ENCODE measurements at places on chromosomes 6 and 20.

GRCh38 chr6:15417811-15418210, 171.9 kb downstream of the JARID2 start:
- no peak for DNase-seq

DNA sequence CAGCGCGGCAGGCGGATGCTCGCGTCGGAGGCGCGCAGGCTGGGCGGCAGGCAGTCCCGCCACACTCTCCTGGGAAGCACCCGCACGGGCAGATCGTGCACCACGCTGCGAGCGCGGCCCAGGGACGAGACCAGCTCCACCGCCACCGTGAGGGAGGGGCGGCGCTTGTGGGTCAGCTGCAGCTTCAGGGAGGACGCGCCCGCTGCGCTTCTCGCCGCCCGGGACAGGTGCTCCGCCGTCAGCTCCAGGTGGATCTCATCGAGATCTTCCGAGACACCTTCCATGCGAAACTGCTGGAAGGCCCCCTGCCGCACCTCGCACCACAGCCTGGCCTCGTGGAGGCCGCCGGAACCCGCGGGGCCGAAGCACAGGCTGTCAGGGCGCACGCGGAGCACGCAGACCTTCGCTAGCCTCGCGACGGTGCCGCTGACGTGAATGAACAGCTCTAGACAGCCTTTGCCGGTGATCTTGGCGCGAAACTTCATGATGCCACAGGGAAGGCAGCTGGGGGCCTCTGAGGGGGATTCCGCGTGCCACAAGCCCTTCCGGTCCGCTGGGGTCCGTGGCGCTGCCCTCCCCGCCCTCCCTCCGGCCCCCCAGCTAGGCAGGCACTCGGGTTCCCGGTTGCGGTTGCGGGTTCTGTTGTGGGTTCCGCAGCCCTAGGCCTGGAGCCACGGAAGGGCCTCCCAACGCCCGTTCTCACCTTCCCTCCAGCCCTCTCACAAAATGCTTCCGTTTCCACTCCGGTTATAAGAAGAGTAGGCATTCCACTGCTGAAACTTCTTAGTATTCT, at the start of gene HUS1B:
Gene HUS1B, minus strand, starts transcription at position 641 of the 793 bp plus-strand sequence. Its CDS starts 156 bp downstream, at position 485.
- no peak for DNase-seq

DNA sequence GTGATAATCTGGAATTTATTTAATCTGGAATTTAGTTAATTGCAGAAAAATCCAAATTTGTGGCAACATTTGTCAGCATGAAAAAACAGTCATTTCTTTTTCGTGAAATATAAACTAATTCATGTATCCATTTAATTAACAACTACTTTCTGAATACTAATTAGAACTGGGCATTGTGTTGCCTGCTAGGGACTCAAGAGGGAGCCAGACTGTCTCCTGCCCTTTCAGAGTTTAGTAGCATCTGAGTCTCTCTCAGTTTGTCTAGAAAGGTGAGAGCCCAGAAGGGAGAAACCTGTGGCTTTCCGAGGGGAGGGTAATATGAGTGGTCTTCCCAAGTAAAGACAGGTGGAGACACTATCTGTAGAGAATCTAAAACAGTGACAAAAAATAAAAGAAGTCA, 210.9 kb upstream of the HDDC2 start:
- no peak for DNase-seq

DNA sequence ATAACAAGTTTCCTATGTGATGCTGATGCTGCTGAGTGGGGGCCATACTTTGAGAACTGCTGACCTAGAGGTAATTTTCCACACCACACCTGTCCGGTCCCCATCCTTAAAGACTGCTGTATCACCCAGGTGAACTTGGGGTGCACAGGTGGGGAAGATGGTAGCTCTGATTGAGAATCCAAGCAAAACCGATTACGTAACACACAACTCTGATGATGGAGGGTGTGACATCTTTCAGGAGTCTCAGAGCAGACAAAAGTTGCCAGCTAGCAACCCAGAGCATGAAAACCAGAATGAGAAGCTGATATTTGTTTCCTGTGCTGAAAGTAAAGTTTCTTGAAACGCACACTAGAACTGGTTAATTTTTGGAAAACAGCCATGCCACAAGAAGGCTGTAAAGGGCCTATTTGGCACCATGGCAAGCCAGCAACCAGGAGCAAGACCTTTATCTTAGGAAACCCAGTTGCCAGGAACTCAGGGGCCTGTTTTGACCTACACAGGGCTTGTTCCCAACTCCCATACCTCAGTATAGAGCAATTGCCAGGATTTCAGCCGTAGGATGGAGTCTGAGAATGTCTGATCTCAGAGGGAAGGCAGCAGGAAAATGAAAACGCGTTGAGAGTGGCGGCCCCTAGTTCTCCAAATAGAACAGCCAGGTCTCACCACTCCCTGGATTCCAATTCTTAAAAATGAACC, 21.6 kb upstream of the TBC1D7 start:
- no peak for DNase-seq

DNA sequence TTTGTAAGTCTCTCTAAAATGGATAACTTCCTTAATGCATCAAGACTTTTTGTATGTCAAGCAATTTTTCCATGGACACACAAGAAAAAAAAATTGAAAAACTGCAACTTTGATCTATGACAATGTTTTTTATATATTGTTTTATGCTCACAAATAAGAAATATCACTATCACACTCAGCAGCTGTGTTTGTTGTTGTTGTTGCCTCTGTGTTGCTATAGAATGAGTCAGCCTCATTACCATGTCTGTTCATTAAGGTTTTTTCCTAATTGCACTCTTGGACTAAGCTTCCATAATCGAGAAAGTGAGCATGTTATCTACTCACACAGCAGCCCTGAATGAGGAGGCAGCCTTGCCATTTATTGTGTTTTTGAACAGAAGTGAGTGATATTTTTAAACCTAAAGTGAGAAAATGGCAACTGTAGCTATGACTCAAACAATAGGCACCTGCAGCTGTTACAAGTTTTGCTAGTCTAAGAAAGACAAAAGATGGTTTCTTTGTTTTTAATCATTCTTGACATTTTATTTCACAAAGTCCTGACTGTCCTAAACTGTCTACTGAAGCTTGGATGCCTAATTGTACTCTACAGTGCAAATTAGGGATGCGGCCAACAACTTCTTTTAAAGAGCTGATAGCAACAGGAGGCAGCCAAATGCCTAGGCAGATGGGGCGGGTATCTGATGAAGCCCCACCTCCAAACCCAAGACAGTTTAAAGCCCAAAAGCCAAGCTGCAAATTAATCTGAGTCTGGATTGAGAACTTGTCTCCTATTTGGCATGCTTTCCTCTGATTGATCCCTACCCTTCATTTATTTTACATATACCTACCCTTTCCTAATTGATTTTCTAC, 77.9 kb upstream of the DOK5 start:
- DNase-seq: no peak

GRCh38 chr6:166966268-166966667, 9.9 kb upstream of the RNASET2 start:
- DNase-seq: no peak

DNA sequence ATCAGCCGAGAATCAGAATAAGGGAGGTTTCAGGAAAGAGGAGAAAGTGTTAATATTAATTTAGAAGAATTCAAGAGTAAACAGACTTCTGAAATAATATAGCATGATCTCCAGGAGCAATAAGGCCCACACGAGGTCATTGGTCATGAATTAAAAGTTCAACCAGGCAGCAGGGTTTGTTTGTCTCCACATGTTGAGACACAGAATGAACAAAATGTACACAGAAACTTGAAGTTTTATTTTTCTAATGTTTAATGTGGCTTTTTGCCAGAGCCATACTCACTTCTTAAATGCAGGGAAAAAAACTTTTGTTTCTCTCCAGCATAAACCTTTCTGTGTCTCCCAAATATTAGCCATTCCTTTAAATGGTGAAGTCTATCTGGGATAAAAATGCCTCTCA, 504.5 kb downstream of the HDGFL1 start:
- DNase-seq: no peak

- no peak for DNase-seq
Observed at GRCh38 chr6:64520050-64520449, 884.4 kb downstream of the PHF3 start.

DNA sequence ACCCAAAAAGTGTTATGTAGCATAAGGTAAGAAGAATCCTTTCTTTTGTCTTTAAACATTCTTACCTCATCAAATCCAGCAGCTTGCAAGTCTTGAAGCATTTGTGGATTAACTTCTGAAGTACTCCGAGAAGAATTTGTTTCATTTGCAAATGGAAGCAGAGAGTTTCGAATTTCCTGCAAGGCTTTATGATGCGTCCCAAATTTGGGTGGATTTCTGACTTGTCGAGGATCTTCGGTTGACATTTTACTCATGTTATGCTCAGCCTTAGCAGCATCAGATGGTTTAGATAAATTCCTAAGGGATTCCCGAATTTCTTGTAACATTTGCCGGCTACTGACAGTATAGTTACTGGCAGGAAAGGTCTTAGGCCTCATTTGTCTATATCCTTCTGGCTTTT, 16.2 kb downstream of the LATS1 start:
- no peak for DNase-seq

GRCh38 chr20:24007073-24007595, 18.6 kb upstream of the GGTLC1 start:
- no peak for DNase-seq

DNA sequence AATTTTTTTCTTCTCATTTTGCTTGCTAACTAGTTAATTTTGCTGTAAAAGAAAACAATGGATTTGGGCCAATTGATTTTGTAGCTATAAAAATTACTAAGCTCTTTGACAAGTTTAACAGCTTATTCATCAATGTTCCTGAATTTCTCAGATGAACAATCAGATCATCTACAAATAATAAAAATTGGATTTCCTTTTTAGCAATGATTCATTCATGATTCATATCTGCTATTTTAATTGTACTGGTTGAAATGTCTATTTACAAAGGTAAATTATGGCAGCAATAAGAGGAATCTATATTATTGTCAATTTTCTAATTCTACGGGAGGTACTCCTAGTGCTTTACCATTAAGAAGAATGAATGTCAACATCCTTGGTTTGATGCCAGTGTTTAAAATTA, 178.8 kb upstream of the BTBD3 start:
- DNase-seq: no peak

DNA sequence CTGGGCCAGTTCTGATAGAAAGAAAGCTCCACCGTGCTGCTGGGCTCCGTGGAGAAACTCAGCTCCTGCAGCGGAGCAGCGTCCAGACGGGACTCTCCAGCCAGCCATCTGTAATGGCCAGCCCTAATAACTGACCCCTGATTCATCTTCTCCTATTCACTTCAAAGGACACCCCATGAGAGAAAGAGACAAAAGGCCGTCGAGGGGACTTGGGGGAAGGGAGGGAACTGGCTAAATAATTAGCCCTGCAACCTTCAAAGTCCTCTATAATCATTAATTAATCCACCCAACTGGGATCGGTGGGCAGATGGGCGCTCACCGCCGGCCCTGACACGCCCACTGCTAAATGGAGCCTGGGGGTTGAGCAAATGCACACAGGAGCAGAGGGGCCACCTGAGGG, 512.4 kb downstream of the CD83 start:
- no peak for DNase-seq

DNA sequence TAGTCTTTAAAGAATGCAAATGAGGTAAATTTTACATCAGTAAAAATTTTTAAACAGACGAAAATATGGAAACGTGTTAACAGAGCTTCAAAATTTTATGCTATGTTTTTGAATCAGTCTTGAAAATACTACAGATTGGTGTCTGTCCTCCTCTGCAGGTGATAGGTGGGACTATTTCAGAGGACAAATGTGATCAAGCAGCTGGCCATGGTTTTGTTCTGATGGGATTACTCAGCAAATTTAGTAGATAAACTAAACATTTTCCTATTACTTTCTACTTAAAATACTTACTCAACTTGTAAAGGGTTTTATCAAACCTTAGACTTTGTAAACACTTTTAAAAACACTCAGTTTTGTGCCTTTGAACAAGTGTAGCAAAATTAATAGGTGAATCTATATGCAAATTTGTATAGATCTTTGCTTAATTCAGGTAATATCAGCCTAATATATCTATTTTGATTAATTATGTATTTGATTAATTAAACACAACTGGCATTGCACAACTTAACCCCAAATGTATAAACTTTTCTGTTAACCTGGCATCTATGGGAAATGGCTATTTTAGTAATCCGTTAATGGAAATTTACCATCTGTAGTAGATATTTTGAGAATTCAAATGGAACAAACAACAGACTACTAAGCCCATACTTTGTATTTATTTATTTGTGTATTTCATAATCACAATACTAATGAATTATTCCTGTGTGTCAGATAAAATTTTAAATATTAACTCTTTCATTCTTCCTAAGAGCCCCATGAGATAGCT, 22.5 kb downstream of the ADGRB3 start:
- no peak for DNase-seq

- no peak for DNase-seq
Observed at GRCh38 chr6:3423439-3424184, 33.2 kb downstream of the SLC22A23 start.

- no peak for DNase-seq
Observed at GRCh38 chr6:37038292-37039198, 33.1 kb downstream of the FGD2 start.

GRCh38 chr6:151425561-151425960, 26.4 kb downstream of the RMND1 start:
- DNase-seq: no peak

GRCh38 chr20:62668441-62669027, 26.2 kb downstream of the SLCO4A1 start:
- DNase-seq: peak; percentile 55
